ENCODE measurements at places on chromosomes 5 and 9.

DNA sequence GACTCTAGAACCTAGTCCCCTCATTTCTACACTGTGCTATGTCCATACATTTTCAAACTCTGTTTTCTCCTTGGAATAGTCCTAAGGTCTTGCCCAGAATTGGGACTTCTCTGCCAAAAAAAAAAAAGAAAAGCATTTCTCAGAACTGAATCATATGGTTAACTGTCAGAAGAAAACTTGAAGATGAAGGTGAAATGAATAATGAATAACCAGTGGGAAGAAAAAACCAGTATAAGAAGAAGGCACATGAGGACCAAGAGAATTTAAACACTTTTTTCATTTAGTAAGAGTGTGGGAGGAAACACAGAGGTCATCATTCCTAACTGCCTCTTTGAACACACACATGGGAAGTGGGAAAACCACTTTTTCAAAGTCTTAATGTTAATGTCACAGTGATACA is 197.7 kb downstream of the PRELID2 start:
- no peak for DNase-seq

DNA sequence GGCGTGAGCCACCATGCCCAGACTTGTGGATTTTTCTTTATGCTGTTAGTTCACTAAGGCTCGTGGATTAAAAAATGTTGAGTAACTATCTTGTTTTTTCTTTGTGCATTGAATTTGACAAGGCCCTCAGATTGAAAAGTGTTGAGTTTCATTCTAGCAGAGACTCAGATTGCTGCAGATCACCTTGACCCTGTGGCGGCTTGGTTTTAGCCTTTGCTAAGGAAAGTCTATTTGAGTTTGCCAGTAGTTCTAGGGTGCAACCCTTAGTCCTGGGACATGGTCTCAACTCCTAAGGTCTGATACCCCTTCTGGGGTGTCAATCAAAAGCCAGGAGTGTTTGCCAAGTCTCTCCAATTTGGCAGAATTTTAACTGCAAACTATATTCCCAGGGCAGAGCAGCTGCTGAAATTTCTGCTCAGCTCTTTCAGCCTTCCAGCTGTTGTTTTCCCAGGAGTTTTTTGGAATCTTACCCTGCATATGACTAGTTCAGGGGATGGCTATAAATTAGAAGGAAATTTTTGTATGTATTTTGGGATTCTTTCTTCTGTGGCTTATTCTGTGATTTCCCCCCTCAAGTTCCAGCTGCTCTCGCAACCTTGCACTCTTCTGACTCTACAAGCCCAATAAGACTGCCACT is 84.3 kb upstream of the HAND1 start:
- DNase-seq: no peak

DNA sequence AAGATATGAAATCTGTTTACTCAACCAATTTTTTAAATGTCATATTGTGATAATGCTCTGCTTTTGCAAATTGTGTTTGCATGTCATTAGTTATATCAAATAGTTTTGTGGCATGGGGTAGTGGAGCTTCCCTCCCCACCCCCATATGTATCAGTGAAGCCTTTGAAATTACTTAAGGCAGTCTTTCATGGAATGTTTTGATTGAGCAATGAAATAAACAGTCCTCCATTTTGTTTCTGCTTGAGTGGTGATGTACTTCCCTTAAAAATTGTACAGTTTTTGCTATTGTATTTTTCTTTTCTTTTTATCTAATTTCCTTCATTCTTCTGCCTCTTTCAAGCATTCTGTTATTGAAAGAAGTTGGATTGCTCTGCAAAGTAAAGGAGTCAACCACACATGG is 3.5 kb downstream of the SOWAHA start:
- no peak for DNase-seq

- DNase-seq: no peak
Measured at GRCh38 chr9:26012797-26013196, 334.6 kb upstream of the TUSC1 start.

DNA sequence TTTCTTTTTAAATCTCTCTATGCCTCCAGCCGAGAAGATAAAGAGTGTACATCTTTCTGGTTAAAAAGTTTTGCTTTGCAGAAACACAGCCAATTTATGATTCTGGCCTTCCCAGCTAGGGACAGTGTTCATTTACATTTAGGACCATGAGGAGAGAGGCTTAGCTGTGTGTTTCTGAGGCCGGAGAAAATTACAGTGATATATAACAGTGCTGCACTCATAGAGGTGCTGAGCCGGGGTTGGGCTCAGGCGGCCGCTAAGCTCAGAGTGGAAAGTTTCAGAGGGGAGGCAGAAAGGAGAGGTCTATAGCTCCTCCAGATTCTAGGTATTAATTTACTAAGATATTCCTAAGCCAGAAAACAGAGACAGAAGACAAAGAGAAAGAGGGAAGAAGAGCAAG is 37.0 kb upstream of the LCP2 start:
- no peak for DNase-seq

- no peak for DNase-seq
Measured at GRCh38 chr5:32326216-32326772, 13.6 kb upstream of the MTMR12 start.

- no peak for DNase-seq
Measured at GRCh38 chr5:154788212-154788611, 33.0 kb downstream of the LARP1 start.

DNA sequence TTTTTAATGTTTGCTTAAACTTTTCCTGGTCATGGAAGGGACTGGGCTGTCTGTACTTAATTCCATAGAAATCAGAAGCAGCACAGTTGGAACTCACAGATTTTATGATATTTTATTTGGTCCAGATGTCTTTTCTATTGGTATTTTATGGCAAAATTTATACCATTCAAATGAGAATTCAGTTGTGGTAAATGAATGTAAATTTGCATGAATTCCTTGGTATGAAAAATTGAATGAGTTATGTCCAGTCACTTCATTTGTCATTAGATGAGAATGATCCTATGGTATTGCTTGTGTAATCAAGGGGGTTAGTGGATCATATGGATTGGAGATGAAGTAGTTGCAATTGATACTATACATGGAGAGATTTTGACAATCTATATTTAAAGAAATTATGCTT is 188.0 kb downstream of the KDM4C start:
- no peak for DNase-seq

DNA sequence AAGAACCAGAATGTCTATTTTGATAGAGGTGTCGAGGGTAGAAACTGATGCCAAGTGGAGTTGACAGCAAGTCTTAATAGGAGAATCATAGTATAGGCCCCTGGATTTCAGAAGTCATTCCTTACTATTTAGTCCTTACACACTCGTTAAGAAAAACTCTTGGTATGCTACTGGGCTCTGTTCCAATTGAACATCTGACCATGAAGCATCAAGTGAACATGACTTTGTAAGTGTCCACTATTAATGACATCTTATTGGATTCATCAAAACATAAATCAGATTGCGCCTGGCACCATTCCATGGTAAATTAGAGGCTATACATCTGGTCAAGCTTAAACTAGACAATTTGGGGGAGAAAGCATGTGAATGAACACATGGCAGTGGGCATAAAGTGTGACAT is 1056.5 kb upstream of the EDIL3 start:
- DNase-seq: no peak

Measured in stimulated activated CD4-positive, alpha-beta T cell treated with anti-CD3 and anti-CD28 coated beads, Interleukin-15, amount 100 ng/mL, for 48 hours (primary cell).